H1 (cell line): ENCODE measurements at places on chromosomes 11 and 22. TPM values are rescaled to one million over a fixed set of nuclear protein-coding genes. Genes with fewer than 3 reads are reported as not detected.

The IFTAP gene
- polyA plus RNA-seq = 13.0 and 21.2 TPM in 2 replicates

The GRAP2 gene
- 0.08 and 0.19 TPM in 2 replicates for polyA plus RNA-seq

The PDGFB gene
- polyA plus RNA-seq = 3.9 and 5.5 TPM in 2 replicates

The MRGPRX4 gene
- not detected in 2 replicates for polyA plus RNA-seq

The TESMIN gene
- 22.6 and 34.2 TPM in 2 replicates for polyA plus RNA-seq

The APOC3 gene
- not detected in 2 replicates for polyA plus RNA-seq

The ME3 gene
- polyA plus RNA-seq = 2.7 and 2.8 TPM in 2 replicates

The SHANK2 gene
- polyA plus RNA-seq = 10.1 and 15.5 TPM in 2 replicates

The ATXN10 gene
- 62.5 and 134 TPM in 2 replicates for polyA plus RNA-seq

The IL17REL gene
- 0.15 and 0.17 TPM in 2 replicates for polyA plus RNA-seq
